ENCODE measurements at places on chromosomes 11 and 22. TPM values are rescaled to one million over a fixed set of nuclear protein-coding genes. Genes with fewer than 3 reads are reported as not detected.

- no peak for DNase-seq
- H3K36me3 ChIP-seq = no peaks in the 10 kb centered on the region
- no peaks in the 10 kb centered on the region for H3K27me3 ChIP-seq
These were observed 13.7 kb downstream of the FAR1 start for GRCh38 chr11:13682212-13682611.

The CSRP3 gene
- not detected for total RNA-seq

DNA sequence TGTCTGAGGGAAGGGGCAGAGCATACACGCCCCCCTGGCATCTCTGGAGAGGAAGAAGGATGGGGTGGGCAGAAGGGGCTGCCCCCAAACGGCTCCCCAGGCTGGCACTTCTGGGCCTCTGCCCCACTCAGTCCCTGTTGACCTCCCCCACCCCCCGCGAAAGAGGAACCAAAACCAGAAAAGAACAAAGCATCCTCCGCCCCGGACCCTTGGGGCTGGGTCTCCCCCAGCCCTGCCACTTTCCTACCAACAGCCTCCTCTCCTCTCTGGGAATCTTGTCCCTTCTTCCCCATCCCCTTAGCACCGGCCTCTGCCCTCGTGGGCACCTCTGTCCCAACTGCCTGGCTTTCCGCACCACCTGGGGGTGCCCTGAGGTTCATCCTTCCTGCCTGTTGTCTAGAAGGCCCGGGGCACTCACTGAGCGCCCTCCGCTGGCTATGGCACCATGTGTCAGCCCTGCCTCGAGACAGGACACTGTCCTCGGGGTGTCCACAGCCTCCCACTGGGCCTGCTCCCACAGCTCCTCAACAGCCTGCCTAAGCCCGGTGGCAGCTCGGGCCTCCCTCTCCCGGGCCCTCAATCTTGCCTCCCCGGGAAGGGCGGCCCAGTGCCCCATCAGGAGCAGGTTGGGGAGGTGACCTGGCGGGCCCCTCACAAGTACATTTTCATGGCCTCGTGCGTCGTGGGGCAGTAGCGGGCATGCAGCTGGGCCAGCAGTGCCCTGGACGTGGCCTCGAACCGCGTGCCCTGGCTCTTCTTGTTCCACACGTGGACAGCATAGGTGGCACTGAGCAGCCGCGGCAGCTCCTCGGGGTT lies 28.2 kb downstream of the A4GALT start:
- H3K27me3 ChIP-seq = no peaks in the 10 kb centered on the region
- DNase-seq = no peak
- H3K36me3 ChIP-seq = no peaks in the 10 kb centered on the region
- no peak overlapping the region for H3K27ac ChIP-seq

- no peak overlapping the region for H3K27ac ChIP-seq
- no peaks in the 10 kb centered on the region for H3K27me3 ChIP-seq
- no peaks in the 10 kb centered on the region for H3K36me3 ChIP-seq
- DNase-seq = no peak
These were observed 215.1 kb upstream of the SORL1-AS1 start for GRCh38 chr11:121667836-121668235.

- H3K27ac ChIP-seq = peak overlapping the region; percentile 23
- H3K4me3 ChIP-seq = no peak overlapping the region
These were observed 10.6 kb downstream of the PIK3IP1 start for GRCh38 chr22:31281733-31282132.

GRCh38 chr22:39382410-39382809 lies 17.2 kb upstream of the TAB1 start:
- peaks cover 2% of the 10 kb centered on the region for H3K4me1 ChIP-seq
- no peaks in the 10 kb centered on the region for H3K27me3 ChIP-seq
- H3K4me3 ChIP-seq = no peak overlapping the region

The PGA3 gene
- total RNA-seq = 1.7 TPM

- H3K4me1 ChIP-seq = no peaks in the 10 kb centered on the region
- H3K27ac ChIP-seq = no peak overlapping the region
- no peaks in the 10 kb centered on the region for H3K27me3 ChIP-seq
- no peak for DNase-seq
- no peak overlapping the region for H3K4me3 ChIP-seq
These were observed 117.4 kb downstream of the DBX1 start for GRCh38 chr11:20042811-20043341.

DNA sequence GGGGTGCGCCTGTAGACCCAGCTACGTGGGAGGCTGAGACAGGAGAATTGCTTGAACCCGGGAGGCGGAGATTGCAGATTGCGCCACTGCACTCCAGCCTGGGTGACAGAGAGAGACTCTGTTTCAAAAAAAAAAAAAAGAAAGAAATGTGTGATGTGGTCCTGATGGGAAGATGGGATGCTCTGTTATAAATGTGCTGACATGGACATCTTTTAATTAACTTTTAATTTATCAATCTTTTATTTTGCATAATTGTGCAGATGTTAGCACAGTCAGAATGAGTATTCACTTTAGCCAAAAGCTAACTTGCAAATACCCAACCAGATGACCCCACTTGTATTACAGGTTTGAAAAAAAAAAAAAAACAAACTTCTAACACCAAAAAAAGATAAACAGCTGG lies 23.8 kb upstream of the USP47 start:
- DNase-seq = no peak
- H3K4me1 ChIP-seq = no peaks in the 10 kb centered on the region

DNA sequence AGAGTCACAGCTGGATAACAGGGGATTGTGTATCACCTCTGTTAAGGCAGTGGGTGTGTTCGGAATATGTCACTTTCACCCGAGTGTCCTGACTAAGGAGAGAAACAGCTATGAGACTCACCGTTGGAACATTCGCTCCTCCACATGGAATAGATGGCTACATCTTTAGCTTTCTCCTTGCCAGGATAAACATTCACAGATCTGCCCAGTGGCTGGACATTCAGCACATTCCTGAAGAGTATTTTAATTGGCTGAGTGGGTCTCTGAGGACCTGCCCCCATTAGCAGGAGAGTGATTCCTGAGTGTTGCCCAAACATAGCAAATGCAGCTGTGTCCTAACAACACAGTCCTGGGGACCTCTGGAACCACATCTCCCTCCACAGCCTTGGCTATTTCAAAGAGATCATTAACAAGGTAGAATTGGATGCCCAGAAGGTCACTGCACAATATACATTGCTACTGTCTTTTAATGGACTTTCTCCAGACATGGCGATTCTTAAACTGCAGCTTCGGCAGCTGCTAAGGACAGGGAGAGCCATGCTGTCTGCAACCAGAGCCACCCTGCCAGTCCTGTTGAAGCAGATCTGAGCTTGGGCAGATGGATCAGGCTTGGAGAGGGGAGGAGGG lies 435.0 kb upstream of the CADM1 start:
- H3K27me3 ChIP-seq = no peaks in the 10 kb centered on the region
- DNase-seq = no peak
- no peaks in the 10 kb centered on the region for H3K36me3 ChIP-seq
- no peak overlapping the region for H3K27ac ChIP-seq
- no peaks in the 10 kb centered on the region for H3K4me1 ChIP-seq
- no peak overlapping the region for H3K4me3 ChIP-seq

DNA sequence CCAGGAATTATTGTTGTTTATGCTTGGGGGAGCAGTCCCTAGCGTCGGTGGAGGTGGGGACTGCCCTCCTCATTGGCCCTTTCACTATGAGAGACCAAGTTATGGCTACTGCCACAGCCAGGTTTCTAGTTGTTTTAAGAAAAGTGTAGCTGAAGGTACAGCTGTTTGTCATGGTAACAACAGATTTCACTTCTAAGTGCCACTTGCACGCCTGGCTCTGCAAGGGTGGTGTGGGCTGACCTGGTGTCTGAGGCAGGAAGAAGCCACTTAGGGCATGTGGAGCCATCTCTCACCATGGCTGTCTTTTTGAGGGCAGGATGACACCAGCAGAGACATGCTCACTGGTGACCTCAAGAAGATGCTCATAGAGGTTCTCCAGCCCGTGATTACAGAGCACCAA lies 46.3 kb upstream of the MPEG1 start:
- no peak overlapping the region for H3K27ac ChIP-seq
- no peak overlapping the region for H3K4me3 ChIP-seq
- no peak for DNase-seq
- H3K36me3 ChIP-seq = no peaks in the 10 kb centered on the region

DNA sequence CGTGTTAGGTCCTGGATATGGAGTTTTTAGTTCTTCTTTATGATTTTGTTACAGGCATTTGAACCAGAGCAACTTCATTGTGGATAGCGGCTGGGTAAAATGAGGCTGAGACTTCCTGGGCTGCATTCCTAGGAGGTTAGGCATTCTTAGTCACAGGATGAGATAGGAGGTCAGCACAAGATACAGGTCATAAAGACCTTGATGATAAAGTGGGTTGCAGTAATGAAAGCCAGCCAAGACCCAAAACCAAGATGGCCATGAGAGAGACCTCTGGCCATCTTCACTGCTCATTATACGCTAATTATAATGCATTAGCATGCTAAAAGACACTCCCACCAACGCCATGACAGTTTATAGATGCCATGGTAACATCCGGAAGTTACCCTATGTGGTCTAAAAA lies 23.4 kb upstream of the CLMP start:
- H3K4me3 ChIP-seq = no peak overlapping the region
- H3K27me3 ChIP-seq = no peaks in the 10 kb centered on the region
- no peaks in the 10 kb centered on the region for H3K36me3 ChIP-seq
- no peak for DNase-seq
- H3K27ac ChIP-seq = no peak overlapping the region

DNA sequence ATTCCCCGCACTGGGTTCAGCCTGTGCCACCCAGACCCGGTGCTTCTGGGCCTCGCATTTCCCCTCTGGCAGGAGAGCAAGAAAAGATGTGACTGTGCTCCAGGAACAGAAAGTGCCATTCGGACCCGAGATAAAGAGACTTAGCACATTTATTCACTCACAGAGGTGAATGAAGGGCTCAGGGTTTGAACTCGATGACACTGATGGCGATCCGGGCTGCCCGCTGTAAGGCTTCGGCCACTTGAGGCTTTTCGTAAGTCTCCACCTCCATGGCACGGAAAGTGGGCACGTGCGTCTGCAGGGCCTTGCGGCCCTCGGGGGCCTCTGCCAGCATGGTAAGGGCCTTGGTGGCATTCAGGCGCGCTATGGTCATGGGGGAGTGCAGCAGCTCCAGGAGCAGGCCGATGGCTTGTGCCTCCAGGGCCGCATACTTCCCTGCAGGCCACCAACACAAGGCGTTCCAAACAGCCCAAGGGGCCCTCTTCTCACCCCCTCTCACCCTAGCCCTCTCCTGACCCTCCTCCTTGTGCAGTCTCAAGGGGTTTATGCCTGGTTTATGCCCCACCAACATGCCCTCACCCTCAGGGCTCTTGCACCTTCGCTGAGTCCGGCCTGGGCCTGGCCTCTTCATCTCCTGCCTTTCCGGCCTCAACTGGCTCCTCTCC lies 10.9 kb upstream of the GNAZ start:
- no peaks in the 10 kb centered on the region for H3K36me3 ChIP-seq
- no peak overlapping the region for H3K4me3 ChIP-seq
- no peak overlapping the region for H3K27ac ChIP-seq
- no peaks in the 10 kb centered on the region for H3K4me1 ChIP-seq

DNA sequence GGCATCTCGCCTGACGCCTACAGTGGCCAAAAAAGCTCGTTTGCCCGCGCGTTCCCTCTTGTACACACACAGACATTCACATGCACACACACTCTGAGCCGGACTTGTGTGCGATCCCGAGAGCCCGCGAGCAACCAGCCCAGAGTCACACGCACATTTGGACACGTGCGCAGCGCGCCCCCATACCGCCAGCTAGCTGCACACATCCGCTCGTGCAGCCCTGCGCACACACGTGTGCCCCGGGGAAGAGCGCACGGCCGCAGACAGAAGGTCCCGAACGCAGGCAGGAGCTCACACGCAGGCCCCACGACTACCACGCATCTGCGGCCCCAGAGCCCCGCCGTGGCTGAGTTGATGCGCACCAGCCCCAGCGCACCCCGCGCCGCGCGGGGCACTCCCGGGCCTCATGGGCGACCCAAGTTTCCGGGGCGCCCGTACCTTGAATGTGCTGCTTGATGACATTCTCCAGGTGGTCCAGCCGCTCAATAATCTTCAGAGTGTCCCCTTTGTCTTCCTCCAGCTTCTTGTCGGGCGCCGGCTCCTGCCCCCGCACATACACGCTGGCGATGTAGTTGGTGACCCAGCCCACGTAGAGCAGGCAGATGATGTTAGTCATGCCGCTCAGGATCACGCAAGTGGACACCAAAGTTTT lies 758 bp downstream of the GALNT18 start:
- H3K27me3 ChIP-seq = no peaks in the 10 kb centered on the region
- H3K4me1 ChIP-seq = peaks cover 3% of the 10 kb centered on the region
- peak overlapping the region; percentile 76 for H3K4me3 ChIP-seq
- H3K36me3 ChIP-seq = no peaks in the 10 kb centered on the region

- H3K27me3 ChIP-seq = no peaks in the 10 kb centered on the region
- no peaks in the 10 kb centered on the region for H3K36me3 ChIP-seq
- peaks cover 6% of the 10 kb centered on the region for H3K4me1 ChIP-seq
- DNase-seq = no peak
These were observed 65.2 kb downstream of the MPPED1 start for GRCh38 chr22:43476751-43477725.

- H3K4me1 ChIP-seq = no peaks in the 10 kb centered on the region
- H3K4me3 ChIP-seq = no peak overlapping the region
- no peaks in the 10 kb centered on the region for H3K27me3 ChIP-seq
- H3K27ac ChIP-seq = no peak overlapping the region
- H3K36me3 ChIP-seq = no peaks in the 10 kb centered on the region
These were observed 932.3 kb downstream of the BRD1 start for GRCh38 chr22:48895336-48895735.

- H3K27ac ChIP-seq = no peak overlapping the region
- H3K27me3 ChIP-seq = no peaks in the 10 kb centered on the region
- no peaks in the 10 kb centered on the region for H3K36me3 ChIP-seq
- H3K4me3 ChIP-seq = no peak overlapping the region
- no peak for DNase-seq
These were observed 154.9 kb upstream of the CEP126 start for GRCh38 chr11:101759771-101760450.

GRCh38 chr22:50303515-50303847 lies 4.0 kb downstream of the PLXNB2 start:
- H3K36me3 ChIP-seq = no peaks in the 10 kb centered on the region
- no peaks in the 10 kb centered on the region for H3K27me3 ChIP-seq
- H3K27ac ChIP-seq = peak overlapping the region; percentile 68
- H3K4me1 ChIP-seq = peaks cover 66% of the 10 kb centered on the region
- no peak for DNase-seq
